ENCODE measurements at places on chromosomes 2 and 18.

DNA sequence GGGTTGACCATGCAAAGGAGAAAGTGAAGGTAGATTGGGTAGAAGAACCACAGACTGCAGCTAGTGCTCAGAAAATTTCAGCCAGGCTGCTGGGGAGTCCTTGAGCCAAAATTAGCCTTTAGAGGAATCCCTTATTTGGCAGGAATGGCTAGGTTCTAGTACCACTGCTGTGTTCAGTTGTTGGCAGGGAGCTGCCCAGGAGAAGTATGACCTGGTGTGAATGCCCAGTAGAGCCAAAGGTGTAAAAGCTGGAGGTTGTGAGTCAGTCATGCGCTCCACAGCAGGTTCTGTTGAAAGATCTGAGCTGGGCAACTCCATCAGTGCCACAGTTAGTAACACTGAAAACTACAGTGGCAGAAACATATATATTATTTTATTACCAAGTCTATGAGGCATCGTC lies 36.4 kb upstream of the TBR1 start:
- DNase-seq = no peak

GRCh38 chr2:164498836-164499235 lies 122.4 kb downstream of the GRB14 start:
- DNase-seq = no peak

DNA sequence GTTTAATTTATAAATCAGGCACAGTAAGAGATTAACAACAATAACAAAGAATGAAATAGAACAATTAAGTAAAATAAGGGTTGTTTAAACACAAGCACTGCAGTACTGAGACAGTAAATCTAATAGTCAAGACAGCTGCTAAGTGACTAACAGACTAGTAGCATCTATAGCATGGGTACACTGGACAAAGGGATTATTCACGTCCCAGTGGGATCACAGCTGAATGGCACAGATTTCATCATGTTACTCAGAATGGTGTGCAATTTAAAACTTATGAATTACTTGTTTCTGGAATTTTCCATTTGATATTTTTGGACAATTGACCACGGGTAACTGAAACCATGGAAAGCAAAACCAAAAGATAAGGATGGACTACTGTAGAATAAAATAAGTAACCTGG lies 161.9 kb upstream of the DAPL1 start:
- no peak for DNase-seq

- DNase-seq = no peak
Observed at GRCh38 chr2:16063955-16064633, 123.7 kb downstream of the MYCN start.

GRCh38 chr18:76528477-76529432 lies 33.7 kb upstream of the ZNF516 start:
- DNase-seq = no peak

- no peak for DNase-seq
Observed at GRCh38 chr2:71526975-71527374, 73.6 kb downstream of the DYSF start.

GRCh38 chr18:11849841-11850634 lies 1.2 kb upstream of the CHMP1B start:
- DNase-seq = peak; percentile 41

GRCh38 chr2:236167297-236168109 lies 683 bp downstream of the GBX2 start:
- DNase-seq = no peak

DNA sequence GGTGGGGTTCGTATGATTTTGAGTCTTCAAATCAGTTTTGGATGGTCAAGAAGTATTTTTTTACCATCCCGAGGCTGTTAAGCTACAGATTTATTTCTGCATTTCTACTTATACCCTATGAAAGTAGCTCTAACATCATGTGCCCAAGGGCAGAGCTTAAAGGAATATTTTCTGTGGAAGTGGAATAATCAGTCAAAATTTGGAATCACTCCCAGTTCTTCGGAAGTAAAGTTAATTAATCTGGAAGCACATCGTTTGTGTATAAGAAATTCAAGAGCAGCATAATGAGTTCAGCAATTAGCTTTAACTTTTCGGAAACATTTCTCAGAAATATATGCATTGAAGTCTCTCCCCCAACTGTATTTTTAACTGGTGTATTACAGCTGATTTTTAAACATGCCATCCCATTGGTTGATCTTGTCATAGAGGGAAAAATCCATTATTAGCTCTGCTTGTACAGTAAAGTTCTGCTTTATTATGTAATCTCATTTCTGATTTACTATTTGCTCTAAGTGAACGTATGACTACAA lies 510.1 kb downstream of the DCC start:
- DNase-seq = no peak

- DNase-seq = no peak
Observed at GRCh38 chr2:25105336-25106085, 62.9 kb downstream of the POMC start.

DNA sequence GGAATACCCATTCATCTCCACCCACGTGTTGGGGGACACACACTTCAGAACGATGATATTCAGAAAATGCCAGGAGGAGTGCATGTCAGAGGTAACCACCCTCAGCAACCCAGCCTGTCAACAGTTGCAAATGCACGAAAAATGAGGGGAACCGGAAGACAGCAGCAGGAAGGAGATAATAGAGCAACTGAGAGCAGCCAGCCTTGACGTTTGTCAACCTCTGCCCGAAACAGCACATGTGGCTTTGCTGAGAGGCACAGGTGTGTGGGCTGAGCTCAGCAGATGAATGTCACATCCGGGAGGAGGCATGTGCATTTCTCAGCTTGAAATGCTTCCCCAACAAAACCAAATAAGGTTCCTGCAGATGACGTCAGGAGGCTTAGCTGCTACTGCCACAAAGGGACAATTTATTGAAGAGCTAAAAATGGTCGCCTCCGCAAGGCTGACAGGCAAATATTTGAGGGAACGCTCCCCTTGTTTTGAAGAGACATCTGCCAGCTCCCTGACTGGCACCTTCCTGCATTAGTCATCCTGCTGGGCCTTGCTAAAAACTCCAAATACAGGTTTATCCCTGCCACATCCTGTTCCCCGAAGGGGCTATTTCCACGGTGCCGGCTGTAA lies 419.0 kb downstream of the NBAS start:
- DNase-seq = peak; percentile 51

- no peak for DNase-seq
Observed at GRCh38 chr2:71581026-71581425, 127.7 kb downstream of the DYSF start.

DNA sequence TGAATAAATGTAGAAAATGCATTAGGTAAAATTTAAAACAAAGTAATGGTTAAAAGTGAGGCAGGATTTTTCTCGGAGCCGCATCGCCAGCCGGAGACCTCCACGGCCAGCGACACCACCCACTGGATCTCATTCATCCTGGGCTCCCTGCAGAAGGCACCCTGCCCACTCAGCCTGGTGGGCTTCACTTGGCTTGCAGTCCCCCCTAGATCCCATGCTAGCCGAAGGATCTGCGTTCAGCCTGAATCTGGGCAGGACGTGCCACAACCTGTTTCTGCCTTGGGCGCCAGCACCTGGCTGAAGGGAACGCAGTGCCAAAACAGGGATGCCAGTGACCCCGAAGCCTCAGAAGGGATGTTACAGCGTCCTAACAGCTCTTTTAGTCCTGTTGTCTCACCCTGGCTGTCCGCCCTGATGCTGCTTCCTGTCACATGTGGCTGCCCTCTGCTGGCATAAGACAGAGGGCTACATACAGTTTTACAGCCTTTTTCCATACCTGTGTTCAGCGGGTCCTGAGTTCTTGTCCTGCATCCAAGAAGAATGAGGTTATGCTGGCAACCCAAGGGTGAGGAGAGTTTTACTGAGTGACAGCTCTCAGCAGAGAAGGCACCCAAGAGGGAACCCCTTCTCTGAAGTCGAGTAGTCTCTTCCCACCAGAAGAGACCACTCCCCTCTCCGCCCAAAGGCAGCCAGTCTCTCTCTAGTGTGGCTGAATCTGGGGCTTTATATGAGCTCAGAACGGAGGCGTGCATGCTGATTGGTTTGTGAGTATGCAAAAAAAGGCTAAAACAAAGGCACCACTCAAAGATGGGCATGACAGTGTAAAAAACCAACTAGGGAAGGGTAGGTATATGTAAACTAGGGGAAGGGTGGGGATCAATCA lies 173.1 kb upstream of the GYPC start:
- DNase-seq = no peak

GRCh38 chr2:29281086-29281915 lies 166.1 kb downstream of the CLIP4 start:
- no peak for DNase-seq

GRCh38 chr2:220175967-220176366 lies 548.5 kb downstream of the SLC4A3 start:
- DNase-seq = no peak

DNA sequence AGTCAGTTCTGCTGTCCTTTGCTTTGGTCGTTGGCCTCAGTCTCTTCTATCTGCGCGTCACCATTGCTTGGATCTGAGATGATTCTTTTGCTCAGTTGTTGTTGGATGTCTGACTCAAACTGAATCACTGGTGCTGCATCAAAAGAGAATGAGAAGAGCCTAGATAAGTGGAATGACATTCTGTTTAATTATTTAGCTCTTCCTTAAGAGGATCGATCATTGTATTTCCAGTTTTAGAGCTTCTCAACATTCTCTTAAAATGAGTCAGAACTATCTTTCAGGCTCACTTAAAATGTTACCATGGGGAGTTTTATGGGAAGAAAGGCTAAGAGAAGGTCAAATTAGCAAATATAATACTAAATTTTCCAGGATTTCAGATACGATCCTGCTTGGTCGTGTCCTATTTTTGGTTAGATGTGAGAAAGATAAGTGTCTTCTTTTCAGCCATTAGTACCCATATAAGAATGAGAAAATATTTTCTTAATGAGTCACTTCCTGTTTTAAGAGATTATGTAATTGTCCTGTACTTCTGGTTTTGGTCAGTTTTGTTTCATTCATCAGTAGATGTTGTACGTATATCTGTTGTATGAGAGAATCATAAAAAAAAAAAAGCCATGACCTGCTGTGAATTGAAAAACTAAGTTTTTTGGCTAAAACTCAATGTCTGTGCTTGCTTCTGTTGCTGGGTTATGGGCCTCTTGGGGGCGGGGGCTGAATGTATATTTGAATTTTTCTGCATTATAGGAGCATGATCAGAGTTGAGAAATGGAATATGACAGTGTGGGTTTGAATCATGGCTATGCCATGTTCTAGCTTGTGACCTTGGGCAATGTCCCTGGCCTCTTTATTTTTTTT lies 31.6 kb upstream of the CASP10 start:
- no peak for DNase-seq

GRCh38 chr2:121529439-121530211 lies 1.1 kb upstream of the RNU4ATAC start:
- no peak for DNase-seq

DNA sequence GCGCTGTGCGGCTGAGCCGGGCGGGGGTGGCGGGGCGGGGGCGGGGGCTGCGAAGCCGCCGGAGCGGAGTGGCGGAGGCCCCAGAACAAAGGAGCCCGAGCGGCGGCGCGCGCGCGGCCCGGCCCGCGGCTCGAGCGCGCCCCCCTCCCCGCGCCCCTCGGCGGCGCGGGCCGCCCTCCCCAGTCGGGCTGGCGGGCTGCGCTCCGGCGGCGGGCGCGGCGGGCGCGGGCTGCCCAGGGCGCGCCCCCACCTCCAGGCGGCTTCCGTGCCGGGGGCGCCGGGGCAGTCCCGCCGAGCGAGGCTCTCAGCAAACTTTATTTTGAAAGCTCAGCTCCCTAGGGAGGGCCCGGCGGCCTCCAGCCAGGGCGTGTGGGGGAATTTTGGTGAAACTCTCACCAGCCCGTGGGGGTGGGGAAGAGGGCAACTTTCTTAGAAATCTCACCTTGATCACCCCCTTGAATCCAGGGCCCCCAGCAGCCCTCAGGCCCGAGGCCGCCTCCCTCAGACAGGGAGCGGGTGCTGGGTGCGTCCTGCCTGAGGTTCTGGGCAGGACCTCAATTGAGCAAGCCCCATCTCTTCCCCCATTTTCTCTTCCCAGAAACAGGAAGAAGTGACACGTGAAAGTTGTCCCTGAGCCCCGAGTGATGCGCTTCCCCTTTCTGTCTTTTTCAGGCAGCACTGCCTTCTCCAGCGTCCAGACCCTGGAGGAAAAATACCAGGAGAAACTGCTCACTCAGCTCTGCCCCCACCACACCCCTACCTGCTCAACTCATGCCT lies 786 bp downstream of the TET3 start:
- peak; percentile 72 for DNase-seq

DNA sequence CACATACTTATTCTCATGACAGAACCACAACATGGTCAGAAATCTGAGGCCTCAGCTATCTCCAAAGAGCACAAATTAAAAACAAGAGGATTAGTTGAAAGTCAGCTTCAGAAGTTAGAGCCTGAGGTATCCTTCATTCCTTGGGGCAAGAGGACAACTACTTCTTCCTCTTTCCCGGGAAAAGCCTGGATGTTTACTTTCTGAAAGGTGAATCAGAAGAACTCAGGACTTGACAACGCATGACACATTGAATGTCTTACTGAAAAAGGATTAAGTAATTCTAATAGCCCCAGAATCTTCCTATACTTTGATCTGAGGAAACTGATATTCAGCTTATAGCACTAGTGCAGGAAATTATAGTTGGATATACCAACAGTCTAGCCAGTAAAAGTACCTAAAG lies 573.2 kb downstream of the METTL4 start:
- DNase-seq = no peak

DNA sequence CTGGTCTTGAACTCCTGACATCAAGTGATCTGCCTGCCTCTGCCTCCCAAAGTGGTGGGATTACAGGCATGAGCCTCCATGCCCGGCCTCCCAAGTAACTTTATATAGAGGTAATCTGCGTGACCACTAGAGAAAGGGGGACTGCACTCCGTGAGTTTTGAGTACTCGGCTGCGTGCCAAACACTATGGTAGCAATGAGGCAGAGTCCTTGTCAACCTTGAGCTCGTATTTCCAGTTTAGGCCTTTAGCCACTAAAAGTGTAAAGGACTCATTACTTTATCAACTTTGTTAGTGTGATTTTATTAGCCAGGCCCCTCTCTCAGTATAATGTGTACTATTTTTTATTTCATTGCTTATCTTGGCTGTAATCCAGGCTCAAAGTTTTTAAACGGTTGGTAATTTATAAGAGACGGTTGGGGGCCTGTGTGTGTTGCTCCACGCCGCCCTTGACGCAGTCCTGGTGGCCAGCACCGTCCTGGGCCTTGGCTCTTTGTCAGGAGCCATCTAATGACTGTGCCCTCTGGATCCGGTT lies 56.2 kb downstream of the ZCCHC2 start:
- no peak for DNase-seq

Data from activated CD4-positive, CD25-positive, alpha-beta regulatory T cell treated with anti-CD3 and anti-CD28 coated beads, Interleukin-2, amount 50 U/mL, for 72 hours (primary cell).